Retinal pigment epithelial cell (primary cell): ENCODE measurements at places on chromosomes 1 and 21.

GRCh38 chr1:55217226-55217986 lies 2.2 kb upstream of the USP24 start:
- no peak for DNase-seq

- DNase-seq, result no peak
These were observed 436.8 kb downstream of the PTPRU start for GRCh38 chr1:29673228-29673500.

DNA sequence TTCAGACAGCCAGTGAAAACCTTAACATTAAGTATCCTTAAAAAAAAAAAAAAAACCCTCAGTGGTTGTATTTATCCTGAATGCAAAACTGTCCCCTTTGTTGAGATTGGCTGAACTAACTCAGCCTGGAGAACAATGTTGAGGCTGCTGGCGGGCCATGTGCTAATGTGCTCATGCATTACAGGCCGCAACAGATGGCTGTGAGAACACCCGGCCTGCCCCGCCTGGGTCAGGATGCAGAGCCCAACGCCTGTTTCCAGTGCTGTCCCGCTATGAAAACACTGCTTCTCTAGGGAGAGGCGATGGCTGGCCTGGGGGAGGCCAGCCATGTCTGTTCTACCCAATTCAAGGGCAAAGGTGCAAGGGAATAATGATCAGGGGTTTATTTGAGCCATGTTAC lies 13.8 kb downstream of the OLIG2 start:
- DNase-seq, result no peak

- DNase-seq, result no peak
These were observed 55.6 kb upstream of the MACF1 start for GRCh38 chr1:39148942-39149341.

DNA sequence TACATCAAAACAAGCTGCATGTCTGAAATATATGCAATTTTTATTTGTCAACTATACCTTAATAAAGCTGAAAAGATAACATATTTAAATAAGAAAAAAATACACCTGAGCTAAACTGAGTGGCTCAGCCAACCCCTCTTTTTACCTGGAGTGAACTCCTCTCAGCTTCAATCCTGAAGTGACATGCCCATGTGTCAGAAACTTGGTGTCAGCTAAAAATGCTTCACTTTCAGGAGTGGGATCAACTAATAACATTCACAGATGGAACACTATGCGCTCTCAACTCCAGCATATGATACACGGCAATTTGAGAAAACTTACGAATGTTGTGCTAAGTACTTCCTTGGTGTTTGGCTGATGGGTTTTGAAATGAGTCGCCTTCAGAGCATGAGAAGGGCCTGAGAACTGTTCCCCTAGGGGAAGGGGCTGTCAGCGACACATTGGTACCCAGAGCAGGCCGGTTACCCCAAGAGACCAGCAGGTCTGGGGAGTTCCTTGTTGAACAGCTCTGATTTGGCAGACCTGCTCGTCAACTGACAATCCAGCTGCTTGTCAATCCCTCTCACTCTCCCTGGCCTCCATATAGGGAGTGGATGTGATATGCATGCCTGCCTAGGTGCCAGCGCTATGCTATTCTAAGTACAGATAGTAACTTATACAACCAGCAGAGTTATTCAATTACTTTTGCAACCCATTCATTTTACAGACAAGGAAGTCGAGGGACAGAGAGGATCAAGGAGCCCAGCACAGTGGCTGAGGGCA lies 267.7 kb downstream of the PCP4 start:
- no peak for DNase-seq

DNA sequence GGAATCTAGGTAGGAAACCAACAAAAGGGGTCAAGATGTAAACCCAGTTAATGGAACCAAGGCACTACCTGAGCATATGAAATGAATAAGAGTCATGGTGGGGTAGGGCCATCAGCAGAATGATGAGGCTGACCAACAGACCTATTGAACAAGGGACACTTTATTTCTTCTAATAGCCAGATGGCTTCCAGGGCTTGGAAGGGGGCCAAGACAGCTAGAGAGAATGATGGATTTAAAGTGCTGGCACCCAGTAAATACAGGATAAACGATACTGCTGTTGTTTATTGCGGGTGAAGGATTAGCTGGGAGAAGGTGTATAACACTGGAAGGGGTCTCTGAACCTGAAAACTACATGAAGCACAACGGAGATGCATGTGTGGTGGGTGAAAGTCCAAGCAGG lies 15.6 kb downstream of the DDAH1 start:
- DNase-seq, result no peak

GRCh38 chr1:88399690-88400089 lies 284.4 kb upstream of the PKN2 start:
- no peak for DNase-seq

DNA sequence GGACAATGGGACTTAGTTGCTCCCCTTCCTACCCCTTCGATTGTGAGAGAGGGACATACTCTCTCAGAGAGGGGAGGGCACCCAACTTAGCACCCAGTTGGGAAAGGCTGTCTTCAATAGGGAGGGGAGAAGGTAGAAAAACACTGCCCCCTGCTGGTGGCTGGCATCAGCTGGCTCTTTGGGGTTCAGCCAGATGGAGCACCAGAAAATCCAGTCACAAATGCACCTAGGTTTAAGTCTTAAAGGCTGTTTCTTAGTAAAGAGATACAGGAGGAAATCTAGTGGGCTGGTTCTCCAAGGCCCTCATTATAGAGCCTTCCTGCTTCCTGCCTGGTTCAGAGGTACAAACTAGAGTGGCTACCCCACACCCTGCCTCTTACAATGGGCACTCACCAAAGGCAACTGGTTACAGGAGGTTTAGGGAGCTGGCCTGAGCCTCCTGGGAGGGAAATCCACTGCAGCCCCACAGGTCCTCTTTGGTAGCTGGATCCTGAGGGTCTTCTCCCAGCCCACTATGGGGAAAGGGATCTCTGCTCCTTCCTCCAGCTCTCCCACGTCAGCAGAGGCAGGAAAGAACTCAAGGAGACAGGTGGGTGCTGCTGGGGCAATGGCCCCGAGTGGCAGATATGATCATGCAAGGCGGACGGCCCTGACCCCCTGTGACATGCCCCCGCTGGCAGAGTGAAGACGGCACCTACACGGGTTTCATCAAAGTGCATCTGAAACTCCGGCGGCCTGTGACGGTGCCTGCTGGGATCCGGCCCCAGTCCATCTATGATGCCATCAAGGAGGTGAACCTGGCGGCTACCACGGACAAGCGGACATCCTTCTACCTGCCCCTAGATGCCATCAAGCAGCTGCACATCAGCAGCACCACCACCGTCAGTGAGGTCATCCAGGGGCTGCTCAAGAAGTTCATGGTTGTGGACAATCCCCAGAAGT lies 28.3 kb downstream of the EIF2D start:
- DNase-seq, result no peak

DNA sequence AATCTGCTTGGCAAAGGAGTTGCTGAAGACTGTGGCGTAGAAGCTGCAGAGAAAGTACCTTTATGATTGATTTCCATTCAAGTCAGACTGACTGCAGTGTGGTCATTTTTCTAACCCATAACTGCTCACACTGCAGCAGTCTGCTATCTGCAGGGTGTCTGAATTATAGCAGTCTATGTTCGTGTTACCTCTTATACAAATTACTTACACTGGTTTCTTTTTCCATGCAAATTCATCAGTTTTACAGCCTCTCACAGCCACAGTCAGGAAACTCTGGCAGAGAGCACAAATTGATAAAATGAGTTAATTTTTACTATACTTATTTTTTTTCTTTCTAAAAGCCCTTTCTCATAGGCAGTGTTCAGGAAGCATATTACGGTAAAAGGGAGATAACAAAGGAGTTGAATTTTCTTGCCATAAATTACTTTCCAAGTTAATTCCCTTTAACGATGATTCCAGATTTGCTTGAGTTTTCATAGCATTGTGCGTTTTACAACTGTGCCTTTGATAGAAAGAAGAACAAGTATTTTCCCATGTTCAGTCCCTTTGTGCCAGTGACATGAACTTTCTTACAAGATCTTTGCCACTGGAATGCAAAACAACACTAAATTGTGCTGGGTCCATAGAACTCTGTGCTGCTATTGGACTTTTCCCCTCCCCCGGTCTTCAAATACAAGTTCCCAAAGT lies 261.5 kb downstream of the NFIA start:
- no peak for DNase-seq

- no peak for DNase-seq
These were observed 62.0 kb upstream of the ABCG1 start for GRCh38 chr21:42156690-42157605.

DNA sequence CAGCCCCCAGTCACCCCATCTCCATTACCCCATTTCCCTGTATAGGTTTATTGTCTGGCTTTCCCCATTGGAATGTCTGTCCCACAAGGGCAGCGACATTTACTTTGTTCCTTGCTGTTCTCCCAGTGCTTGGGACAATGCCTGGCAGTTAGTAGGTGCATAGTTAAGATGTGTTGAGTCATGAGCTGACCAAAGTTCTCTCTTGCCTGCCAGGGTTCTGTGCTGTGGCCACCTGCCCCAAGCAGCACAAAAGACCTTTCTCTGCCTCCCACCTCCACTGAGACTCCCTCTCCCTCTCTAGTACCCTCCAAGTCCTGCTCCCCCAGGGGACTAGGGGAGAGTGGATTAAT lies 40.0 kb downstream of the TMCO4 start:
- no peak for DNase-seq
